ENCODE measurements at places on chromosomes 7 and 10.

- no peak for DNase-seq
Measured at GRCh38 chr7:69787736-69788431, 189.6 kb downstream of the AUTS2 start.

GRCh38 chr7:144784943-144785342 is 50.9 kb downstream of the TPK1 start:
- DNase-seq, result no peak

DNA sequence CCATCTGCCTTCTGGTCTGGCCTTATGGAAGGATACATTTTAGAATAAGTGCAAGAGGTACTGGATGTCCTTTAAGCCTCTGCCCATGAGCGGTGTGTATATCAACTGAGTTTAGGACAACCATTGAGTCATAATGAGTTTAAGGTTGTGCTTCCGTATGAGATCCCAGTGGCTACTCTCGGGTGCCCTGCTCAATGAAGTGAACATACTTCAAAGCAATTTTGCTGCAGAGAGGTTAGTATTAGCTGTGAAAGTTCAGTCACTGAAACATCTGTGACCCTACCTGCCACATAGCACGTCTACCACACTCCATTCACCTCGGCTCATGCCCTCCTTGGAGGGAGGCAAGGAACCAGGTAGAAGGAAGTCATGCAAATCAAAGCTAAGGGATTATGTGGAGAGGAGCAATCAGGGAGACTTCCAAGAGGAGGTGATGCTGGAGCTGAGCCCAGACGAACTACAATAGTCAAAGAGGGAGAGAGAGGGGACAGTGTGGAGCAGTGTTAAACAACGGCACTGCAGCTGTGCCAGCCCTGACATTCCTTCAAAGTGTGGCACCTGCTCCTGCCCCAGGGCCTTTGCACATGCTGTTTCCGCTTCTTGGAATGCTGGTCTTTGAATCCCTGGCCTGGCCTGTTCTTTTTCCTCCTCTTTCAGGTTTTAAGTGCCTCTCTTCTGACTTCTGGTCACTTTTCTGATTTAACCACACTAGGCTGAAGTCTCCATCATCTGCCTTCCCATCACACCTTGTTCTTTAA is 25.4 kb downstream of the BTBD16 start:
- no peak for DNase-seq

- no peak for DNase-seq
Measured at GRCh38 chr10:11448545-11449244, 162.8 kb downstream of the USP6NL start.

- DNase-seq, result no peak
Measured at GRCh38 chr10:72784551-72785351, 92.8 kb downstream of the MCU start.

DNA sequence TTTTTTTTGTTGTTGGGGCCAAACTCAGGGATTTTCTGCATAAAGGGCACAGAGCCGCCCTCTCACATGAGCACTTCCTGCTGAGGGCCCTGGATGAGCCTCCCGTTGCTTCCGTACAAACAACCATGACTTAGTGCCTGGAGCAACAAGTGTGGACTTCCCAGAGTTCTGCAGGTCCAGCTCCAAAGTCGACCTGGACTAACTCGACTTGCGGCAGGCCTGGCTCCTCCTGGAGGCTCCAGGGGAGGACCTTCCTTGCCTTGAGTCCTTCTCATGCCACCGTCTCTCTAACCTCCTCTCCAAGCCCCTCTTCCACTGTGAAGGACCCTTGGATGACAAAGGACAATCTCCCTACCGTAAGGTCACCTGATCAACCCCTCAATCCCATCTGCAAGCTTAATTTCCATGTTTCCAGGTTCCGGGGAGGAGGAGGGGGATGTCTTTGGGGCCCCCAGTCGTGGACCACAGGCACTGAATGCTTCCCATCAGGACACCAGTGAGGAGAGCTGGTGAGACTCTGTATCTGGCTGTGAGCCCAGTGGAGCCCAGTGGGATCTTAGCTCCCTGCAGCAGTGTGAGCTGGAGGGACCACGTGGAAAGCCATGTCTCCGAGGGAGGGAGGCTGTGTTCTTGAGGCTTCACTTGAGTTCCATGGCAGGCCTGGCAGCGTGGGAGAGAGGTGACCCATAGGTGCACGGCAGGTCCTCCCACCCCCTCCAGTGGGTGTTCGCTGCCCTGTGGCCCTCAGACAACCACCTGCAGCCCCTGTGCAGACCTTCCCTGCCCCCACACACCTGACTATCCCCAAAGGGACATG is 199.5 kb upstream of the PPP2R2D start:
- DNase-seq, result no peak

GRCh38 chr10:73923935-73924598 is 13.1 kb downstream of the PLAU start:
- DNase-seq, result no peak

DNA sequence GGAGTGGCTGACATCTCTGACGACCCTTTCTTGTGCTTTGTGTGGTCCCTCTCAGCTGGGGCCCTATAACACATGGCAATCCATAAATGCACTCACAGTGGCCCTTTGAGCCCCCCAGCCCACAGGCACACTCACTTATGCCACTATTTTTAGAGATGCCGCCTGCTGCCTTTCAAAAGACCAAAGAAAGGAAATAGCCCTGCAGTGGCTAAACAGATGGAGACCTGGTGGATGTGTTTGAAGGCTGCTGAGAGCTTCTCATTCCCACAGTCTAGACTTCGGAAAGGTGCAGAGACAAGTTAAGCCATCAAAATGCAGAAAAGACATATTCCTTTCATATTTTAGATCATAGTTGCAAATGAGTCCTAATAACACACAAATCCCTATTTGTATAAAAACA is 42.0 kb upstream of the PDZD8 start:
- DNase-seq, result no peak

DNA sequence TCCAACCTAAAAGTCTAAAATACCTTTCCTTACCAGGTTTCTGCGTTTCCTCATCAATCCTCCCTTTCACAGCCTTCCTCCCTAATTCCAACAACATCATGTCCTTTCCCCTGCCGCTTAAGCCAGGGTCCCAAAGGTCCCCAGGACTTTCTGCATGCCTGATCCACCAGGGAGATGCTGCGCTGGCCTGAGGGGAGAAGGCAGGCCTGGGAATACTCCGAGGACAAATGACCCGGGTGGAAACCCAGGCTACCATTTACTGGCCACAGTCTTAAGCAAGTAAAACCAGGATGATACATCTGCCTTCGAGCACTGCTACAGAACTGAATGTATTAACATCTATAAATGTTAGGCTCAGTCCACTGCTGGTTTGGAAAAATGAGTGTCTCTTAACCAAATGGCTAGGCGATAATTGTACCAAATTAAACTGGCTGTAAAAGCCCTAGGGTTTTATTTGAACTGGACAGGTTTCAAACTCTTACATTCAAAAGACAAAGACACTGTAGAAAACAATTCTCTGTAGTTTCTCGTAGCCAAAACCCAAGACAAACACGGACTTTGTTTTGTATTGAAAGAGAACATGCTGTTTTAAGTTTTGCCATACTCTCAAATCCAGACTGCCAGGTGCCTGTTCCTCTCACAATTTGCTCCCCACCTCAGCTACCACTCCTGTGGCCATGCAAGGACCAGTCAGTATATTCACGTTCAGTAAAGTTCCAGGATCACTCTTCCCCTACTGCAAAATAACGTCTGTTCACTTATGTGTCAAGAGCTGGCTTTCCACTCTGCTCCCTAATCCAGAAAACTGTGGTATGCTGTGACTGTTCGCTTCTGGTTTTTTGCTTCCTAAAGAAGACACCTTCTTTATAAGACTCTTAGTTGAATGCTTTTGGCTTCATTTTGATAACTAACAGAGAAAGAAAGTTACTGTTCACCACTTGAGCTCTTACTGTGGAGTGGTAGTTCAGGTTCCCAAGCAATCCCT is 145.7 kb downstream of the RNF216 start:
- DNase-seq, result no peak

DNA sequence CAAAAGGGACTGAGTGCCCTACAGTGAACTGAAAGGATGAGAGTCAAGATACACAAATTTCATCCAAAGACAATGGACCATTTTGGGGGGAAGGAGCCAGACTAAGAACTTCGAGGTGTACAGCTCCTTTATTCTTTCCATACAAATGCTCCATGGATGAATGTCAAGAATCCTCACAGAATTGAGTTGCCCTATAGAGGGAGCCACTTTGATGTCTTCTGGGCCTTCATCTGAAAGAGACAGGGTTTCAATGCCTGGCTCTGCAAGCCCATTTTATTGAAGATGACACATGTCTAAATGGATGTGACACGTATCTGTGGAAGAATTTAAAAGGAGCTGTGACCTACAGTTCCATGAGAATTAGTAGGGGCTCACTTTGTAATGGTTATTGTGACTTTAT is 32.0 kb upstream of the NRG3 start:
- no peak for DNase-seq

DNA sequence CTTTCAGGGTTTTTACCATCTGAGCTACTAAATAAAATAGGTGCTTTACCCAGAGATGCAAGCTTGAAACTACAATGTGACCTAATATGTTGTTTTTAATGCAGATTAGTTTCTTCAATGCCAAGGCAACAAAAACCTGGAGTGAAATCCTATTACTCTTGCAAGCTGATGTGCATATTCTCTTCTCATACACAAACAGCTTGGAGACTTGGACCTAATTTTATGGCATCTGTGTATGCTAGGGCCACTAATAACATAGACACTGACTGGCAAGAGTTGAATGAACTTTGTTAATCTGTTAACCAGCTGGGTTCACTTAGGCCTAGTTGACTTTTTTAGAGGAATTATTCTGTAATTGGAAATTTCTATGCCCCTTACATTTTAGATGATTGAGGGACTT is 23.4 kb upstream of the SMIM30 start:
- DNase-seq, result no peak

GRCh38 chr10:67770537-67770936 is 67.5 kb downstream of the DNAJC12 start:
- DNase-seq, result no peak

- DNase-seq, result no peak
Measured at GRCh38 chr10:94358480-94358879, 4.3 kb downstream of the NOC3L start.

DNA sequence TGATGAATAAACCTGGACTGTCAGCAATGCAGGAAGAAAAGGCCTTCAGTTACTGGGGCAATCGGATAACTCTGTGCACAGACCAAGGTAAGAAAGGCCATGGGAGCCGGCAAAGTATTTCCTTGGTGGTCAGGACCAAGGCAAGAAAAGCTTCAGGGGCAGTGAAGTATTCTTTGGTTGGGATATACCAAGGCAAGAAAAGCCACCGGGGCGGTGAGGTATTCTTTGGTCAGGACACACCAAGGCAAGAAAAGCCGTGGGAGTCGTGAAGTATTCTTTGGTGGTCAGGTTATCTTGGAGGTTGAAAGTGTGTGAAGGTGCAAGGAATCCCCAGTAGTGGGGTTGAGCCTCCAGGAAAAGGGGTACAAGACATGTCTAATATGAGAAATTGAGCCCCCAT is 295.0 kb upstream of the GALNT17 start:
- no peak for DNase-seq

DNA sequence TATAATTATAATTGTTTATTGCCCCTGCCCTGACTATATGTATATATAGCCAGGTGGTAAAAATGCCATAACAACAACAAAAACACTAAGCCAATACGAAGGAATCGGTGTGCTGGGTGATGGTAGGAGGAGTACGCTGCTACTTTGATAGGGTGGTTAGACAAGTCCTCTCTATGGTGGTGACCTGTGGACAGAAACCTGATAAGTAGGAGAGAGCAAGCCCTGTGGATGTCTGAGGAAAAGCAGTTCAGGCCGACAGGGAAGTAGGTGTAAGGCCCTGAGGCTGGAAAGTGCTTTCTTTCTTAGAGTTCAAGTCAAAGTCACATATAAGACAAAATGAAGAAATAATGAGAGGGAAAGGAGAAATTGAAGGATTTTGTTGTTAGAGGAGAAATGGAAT is 823.8 kb upstream of the CELF2 start:
- no peak for DNase-seq
